ENCODE measurements at places on chromosomes 6 and 20.

DNA sequence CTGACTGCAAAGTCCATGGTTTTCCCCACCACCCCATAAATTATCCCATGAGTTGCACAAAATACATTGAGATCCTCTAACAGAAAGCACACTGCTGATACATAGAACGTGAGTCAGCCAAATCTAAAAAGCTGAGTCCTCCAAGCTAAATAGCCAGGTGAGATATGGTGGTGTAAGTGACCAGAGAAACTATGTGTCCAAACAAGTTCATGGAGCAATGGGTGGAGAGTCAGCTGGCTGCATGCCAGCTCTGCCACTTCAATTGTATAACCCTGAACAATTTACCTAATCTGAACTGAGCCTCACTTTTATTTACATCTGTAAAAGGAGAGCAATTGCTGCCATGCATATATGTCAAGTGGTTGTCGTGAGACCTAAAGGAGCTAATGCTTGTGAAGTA lies 9.7 kb downstream of the SNAP25 start:
- no peak for DNase-seq

- no peak for DNase-seq
These were observed 497.6 kb downstream of the MEI4 start for GRCh38 chr6:78150425-78150824.

GRCh38 chr20:44342248-44342647 lies 5.4 kb downstream of the R3HDML start:
- no peak for DNase-seq

- DNase-seq, result no peak
These were observed 322.2 kb downstream of the FARS2 start for GRCh38 chr6:5583528-5583927.

- no peak for DNase-seq
These were observed 22.5 kb downstream of the ARFGEF3 start for GRCh38 chr6:138184230-138184629.

- no peak for DNase-seq
These were observed 99.6 kb upstream of the DST start for GRCh38 chr6:56742122-56742791.

DNA sequence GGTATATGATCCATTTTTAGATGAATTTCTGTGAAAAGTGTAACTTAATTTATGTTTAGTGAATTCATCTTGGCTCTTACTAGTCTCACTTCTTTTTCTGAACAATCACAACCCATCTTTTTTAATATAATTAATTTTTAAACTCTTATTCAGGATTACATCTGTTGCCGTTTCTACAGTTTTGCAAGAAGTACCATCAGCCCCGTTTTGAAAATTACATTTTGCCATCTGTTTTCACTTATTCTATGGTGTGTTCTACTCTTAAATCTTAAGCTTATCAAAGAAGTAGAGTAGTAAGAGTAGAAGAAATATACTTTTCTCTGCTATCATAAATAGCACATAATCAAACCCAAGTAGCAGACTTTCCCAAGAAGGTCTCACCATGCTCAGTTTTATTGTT lies 70.1 kb downstream of the ZNF292 start:
- no peak for DNase-seq

DNA sequence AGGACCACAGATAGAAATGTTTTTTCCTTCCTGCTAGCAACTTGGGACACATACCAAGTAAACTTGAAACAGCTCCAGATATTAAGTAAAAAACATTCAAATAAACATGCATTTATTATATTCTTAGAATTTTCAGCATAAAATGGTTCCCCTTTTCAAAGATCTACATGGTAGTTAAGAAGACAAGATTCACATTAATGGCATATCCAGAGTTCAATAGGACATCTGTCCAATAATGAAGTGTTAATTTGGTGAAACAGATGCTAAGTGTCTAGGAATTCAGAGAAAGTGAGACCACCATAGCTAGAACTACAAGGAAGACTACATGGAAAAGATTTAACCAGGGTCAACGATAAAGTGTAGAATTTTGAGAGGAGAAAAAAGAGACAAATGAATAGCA lies 184.9 kb downstream of the COL12A1 start:
- DNase-seq, result no peak

GRCh38 chr6:107237992-107238660 lies 122.8 kb upstream of the BEND3 start:
- DNase-seq, result no peak

DNA sequence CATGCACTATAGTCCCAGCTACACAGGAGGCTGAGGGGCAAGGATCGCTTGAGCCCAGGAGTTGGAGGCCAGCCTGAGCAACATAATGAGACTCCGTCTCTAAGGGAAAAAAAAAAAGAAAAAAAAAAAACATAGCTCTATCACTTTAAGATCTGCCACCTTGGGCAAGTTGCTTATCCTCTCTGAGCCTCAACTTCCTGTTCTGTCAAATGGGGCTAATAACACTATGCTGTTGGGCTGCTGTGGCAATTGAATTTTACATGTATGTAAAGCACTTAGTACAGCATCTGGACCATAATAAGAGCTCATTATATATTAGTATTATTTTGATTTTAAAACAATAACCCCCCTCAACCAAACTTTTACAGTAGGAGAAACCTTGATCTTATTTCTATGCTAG lies 141.5 kb downstream of the ATXN1 start:
- no peak for DNase-seq

DNA sequence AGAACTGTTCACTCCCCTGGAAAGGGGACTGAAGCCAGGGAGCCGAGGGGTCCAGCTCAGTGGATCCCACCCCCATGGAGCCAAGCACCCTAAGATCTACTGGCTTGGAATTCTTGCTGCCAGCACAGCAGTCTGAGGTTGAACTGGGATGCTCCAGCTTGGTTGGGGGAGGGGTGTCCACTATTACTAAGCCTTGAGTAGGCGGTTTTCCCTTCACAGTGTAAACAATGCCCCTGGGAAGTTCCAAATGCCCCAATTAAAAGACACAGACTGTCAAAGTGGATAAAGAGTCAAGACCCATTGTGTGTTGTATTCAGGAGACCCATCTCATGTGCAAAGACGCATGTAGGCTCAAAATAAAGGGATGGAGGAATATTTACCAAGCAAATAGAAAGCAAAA lies 150.2 kb downstream of the LPA start:
- DNase-seq, result no peak

DNA sequence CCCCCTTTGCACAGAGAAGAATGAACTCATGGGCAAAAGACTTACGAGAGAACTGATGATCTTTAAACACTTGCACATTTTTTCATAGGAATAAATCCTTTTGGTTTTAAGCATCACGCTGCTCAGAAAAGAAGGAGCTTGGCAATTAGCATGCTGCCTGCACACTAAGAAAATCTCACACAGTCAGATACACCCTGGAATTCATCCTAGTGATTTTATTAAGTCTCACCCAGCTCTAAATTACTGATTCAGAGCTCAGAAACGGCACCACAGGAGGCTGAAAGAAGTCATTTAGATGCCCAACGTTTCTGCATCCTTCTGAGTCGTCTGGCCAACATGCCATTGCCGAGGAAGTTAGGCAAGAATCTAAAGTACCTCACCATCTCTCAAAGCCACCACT lies 18.0 kb upstream of the NRSN1 start:
- no peak for DNase-seq

GRCh38 chr6:75213112-75213511 lies 7.3 kb upstream of the COL12A1 start:
- DNase-seq, result no peak

DNA sequence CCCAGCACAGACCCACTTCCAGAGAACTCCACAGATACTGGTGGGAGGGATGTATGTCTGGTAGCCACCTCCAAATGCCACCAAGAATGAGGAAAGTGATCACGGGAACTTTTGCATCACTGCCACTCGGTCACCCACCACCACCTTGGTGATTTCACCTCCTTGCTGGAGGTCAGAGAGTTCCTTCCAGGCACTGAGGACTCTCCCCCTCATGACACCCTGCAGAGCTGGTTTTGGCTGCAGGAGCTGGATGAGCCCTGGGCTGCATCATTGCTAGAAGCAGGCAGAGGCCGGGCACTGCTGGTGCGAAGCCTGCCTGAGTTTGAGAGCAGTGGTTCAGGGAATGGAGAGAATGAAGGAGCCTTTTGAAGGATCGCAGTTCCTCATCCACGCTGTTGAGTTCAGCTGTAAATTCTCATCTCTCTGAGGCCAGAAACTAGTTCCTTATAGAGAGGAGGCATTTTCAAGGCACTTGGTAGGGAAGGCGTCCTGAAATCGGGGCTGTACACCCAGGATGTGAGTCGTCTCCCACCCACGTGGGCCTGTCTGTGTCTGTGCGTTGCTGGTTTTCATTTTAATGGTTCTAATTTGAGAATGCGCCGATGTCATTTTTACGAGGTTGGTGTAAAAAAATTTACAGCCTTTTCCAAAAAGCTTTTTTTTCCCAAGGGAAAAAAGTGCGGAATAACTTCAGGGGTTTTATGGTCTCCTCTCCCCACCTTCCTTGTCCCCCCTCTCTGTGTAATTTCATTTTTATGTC lies 25.0 kb downstream of the FOXP4 start:
- no peak for DNase-seq

GRCh38 chr6:40900791-40901190 lies 138.2 kb downstream of the UNC5CL start:
- no peak for DNase-seq

- DNase-seq, result no peak
These were observed 162.7 kb downstream of the RALGAPA2 start for GRCh38 chr20:20549704-20550103.

GRCh38 chr6:30707281-30707850 lies 9.7 kb downstream of the MDC1 start:
- DNase-seq, result no peak

Data from activated CD4-positive, alpha-beta T cell treated with anti-CD3 and anti-CD28 coated beads for 24 hours (primary cell).